Stimulated activated CD4-positive, alpha-beta T cell treated with anti-CD3 and anti-CD28 coated beads, Interleukin-12 subunit alpha, Interleukin-12 subunit beta, amount 100 ng/mL, for 4 hours (primary cell): ENCODE measurements at places on chromosomes 5 and 9.

GRCh38 chr5:135703016-135703550 is 124.3 kb upstream of the CXCL14 start:
- no peak for DNase-seq

DNA sequence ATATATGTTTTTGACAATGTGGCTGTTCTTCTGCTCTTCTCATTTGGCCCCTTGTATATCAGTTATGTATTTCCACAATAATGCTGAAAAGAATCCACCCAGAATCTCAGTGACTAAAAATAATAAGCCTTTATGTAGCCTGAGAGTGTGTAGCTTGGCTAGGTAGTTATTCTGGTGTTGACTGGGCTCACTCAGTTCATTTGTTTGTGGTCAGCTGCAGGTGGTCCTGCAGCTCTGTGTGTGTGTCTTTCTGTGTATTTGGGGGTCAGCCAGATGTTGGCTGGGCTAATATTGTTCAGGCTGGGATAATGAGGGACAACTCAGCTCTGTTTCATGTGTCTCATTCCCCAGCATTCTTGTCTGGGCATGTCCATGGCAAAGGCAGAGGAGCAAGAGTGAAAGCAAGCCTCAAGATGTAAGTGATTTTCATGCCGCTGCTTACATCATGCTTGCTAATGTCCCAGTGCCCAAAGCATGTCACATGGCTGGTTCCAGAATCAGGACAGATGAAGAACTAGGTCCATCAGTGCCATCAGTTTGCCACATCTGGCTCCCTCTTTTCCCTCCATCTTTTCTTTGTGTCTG is 162.8 kb downstream of the KCTD16 start:
- DNase-seq: no peak

- no peak for DNase-seq
These were observed 706.6 kb upstream of the ZNF608 start for GRCh38 chr5:125452991-125453390.

DNA sequence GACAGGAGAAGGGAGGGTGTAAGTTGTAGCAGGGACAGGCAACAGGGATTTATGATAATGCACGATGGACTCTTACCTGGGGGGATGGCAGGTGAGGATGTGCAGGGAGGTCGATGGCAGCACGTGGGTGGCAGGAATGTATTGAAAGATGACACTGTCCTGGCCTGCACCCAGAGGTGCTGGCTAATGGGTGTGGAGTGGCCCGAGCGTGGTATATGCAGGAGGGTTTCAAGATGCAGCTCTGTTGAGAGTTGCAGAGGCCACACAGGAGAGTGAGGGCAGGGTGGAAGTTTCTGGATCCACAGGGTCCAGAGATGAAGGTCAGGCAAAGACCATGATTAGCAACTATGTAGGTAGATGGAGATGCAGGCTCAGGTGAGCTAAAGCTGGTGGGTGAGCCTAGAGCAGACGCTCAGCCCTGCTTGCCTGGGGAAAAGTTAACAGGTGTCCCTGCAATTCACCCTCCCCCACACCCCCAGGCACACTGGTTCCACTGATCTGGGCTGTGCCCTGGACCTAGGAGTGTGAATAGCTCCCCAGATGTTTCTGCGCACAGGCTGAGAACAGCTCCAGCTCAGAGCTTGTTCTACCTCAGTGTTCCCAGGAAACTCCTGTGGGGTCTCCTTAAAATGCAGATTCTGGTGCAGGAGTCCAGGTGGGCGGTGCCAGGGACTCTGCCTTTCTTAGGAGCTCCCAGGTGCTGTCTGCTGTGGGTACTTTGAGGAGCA is 21.5 kb upstream of the S1PR3 start:
- no peak for DNase-seq

DNA sequence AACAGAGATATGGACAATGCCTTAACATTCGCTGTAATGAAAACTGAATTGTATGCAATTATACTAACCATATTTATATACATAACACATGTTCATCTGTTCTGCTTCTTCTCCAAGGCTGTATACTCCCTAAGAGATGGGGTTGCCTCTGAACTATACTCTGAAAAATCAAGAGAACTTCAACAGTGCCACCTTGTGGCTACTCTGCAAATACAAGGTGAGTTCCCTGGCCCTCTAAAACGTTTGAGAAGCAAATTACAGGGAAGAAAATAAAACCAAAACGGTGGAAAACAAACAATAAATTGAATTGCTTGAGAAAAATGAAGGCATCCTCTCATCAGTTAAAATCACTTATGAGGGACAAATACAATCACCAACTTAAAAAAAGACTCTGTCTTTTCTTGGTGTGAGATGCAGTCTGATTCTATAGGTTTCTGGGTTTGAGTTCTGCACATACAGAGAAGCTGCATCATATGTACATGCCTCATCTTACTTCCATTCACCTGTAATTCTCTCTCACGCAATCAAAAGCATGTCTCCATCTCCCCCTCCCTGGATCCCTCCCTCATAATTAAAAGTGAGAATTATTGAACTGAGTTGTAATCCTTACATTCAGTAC is 98.6 kb downstream of the FBXW11 start:
- DNase-seq: peak; percentile 18

- no peak for DNase-seq
These were observed at the start of gene FBP2 for GRCh38 chr9:94593459-94594345. Gene FBP2 (minus strand): TSS chr9:94593824. CDS start chr9:94593726, 98 bp downstream.

DNA sequence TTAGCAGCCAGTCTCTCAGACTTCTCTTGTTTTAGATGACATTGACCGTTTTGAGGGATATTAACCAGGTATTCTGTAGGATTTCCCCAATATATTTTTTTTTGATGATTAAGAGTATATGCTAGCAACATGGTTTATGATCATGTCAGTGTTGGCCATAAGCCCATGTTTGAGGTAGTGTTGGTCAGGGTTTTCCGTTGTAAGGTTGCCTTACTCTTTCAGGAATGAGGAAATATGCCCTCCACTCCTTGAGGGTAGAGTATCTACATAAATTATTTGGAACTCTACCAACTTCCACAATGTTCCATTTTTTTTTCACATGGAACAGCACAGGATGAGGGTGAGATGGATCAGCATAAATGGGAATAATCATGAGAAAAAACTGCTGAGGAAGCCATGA is 188.4 kb upstream of the PRDM9 start:
- DNase-seq: no peak

DNA sequence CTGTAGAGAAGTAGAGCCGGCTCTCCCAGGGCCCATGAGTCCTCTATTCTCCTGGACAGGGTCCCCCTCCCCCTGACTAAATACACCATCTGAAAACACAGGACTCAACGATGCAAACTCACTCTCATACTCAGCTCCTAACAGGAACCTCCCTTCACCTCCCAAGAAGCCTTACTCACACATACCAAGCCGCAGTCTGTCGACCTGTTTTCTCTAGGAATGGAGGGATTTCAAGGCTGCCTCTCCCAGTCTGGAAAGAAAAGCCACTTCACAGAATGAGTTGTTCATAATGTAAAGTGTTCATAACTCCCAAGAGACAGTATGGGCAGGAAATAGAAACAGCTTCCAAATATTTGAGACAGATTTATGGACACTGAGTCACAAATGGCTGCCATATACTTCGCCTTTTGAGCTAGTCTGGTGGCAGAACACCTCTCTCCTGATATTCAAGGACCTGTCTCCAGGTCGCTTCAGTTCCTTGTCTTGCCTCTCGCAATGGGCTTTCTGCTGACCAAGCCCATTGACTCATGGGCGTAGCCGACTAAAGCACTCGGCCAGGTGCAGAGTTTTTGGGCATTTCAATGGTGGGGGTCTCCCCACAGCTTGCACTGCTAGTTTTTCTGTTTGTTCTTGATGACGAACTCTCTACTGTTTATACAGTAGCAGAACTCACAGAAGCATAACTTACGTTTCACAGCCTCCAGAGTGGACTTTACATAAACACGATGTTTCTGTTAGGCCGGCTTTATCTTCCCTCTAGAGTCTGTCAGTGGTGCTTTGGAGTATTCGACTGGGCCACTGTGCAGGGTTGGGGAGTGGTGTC is 25.0 kb upstream of the IL17B start:
- no peak for DNase-seq

DNA sequence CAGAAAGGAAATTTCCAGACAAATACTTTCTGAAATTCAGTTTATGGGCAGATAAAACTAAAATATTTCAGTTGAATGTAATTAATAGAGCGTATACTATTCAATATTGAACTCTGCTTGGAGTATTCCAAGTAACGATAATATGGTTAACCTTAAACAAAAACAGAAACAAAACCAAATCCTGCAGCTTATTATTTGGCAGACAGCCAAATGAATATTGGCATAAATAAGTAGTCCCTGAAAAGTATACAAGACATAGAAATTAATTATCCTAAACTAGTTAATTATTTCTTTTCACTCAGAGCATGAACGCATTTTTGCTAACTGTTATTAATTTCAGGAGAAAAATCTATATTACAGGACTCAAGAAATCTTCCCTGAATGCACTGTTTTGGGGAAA is 1574.0 kb downstream of the MAT2B start:
- DNase-seq: no peak

GRCh38 chr9:34793428-34793827 is 83.5 kb upstream of the CCL21 start:
- DNase-seq: no peak

GRCh38 chr9:135504262-135505243 is 4.1 kb downstream of the MRPS2 start:
- peak; percentile 60 for DNase-seq

- DNase-seq: no peak
These were observed 1377.5 kb upstream of the CDH9 start for GRCh38 chr5:28415791-28416443.

DNA sequence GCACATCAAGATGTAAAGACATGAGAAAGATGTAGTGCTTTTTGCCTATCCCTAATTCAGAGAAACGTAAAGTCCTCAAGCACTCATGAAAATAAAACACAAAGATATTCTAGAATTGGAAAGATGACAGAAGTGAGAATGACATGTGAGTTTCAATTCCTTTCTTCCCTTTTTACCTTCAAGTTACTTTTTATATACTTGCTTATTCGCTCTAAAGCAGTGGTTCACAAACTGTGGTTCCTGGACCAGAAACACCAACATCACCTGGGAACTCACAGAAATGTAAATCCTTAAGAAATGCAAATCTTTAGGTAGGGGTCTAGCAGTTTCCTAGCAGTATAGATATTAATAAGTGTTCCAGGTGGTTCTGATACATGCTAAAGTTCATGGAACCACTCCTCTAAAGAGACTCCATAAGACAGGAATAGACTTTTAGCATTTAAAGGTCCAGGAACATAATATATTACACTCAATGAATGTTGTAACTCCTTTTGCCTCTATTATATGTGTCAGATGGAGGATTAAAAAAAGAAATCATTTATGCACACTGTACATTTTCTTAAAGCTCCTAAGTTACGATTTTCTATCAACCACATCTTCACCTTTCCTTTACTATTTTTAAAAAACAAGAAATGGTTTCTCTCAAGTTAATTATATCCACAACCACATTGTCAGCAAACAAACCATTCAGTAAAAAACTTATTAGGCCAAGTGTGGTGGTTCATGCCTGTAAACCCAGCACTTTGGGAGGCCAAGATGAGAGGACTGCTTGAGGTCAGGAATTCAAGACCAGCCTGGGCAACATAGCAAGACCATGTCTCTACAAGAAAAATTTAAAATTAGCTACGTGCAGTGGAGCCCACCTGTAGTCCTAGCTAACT is 39.9 kb downstream of the ERP44 start:
- no peak for DNase-seq

DNA sequence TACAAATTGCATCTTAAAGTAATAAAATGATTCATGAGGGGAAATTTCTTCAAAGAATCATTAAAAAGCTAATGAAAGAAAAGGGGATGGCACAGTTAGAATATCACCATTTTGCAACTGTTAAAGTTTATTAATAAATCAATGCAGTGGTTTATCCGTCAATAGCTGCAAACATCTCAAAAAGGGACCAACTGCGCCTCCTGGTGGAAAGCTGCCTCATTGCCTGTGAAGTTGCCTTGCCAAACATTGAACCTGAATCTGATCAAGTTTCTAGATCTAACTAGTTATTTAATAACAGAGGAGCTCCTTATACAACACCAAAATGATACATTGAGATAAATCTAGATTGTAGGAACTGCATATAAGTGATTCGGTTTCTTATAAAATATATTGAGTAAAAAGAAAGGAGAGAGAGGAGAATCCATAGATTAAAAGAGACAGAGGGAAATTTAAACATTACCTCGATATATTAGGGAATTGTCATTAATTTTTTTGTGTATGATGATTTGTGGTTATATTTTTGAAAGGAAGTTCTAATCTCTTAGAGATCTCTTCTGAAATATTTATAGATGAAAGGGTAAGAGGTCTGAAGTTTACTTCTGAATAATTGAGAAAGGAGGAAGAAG is 6.9 kb upstream of the NDUFB6 start:
- DNase-seq: peak; percentile 78

GRCh38 chr5:132677682-132678400 is 4.1 kb downstream of the IL4 start:
- DNase-seq: no peak

DNA sequence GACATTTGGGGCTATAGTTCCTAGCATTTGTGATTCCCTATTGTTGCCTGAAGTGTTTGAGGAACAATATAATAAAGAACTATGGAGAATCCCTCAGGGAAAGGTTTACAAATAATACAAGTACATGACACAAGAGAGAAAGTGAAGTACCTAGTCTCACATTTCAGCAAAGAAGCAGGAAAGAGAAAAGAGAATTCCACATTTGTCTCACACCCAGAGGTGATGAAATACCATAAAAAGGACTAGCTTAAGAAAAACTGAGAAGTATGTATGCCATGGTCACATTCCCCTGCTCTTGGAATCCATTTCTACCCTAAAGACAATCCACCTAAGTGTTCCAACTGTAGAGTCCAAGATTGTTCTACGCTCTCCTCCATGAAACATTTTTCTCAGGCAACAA is 79.0 kb upstream of the TARS1 start:
- DNase-seq: no peak

DNA sequence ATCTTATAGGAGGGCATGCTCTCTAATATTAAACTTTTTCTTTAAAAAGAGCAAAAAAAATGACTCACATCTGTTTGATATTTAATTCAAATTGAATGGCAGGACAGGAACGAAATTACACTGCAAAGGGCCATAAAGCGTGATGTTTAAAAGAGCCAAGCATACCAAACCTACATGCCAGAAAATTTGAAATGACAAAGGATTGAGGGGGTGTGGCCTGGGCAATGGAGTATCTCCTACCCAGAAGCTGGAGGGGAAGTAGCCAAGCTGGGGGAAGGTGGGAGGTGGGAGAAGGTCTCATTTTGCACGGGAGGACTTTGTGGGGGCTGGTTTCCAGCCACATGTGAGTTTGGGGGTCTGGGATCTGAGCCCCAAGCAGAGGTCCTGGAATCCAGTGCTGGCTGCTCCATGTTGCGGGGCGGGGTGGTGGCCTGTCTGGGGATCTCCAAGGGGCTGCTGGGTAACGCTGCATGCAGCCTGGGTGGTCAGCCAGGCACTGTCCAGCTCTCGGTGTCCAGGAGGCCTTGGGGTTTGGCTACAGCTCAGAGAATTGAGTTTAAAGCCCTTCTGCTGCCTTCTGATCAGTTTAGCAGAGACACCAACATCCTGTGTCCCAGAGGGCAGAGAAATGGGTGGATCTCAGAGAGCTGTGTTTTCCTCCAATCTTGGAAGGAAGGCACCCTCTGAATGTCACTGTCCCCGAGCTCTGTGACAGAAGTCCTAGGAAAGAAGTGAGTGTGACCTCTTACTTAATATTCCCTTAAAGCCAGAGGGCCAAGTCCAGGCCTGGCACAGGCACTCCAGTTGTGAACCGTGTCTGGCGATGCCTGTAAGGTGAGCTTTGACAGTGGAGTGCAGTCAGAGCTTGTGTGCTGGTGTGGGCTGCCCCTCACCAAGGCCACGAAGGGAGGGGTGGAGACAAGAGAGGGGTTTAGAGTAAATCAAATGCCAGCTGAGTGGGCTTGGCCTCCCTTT is 7.6 kb downstream of the DCANP1 start:
- no peak for DNase-seq
